ENCODE measurements at places on chromosomes 7 and 10. TPM values are rescaled to one million over a fixed set of nuclear protein-coding genes. Genes with fewer than 3 reads are reported as not detected.

DDX56 gene
- polyA plus RNA-seq: 30.3 TPM

DYDC2 gene
- polyA plus RNA-seq: not detected

BTBD16 gene
- polyA plus RNA-seq: 0.34 TPM

FOXP2 gene
- 2.0 TPM for polyA plus RNA-seq

TEX47 gene
- polyA plus RNA-seq: not detected

RGR gene
- 0.24 TPM for polyA plus RNA-seq

PLPP4 gene
- not detected for polyA plus RNA-seq

SORCS1 gene
- polyA plus RNA-seq: 0.87 TPM

COL28A1 gene
- 0.79 TPM for polyA plus RNA-seq

STAG3 gene
- not detected for polyA plus RNA-seq

SLC39A12 gene
- not detected for polyA plus RNA-seq

GNGT1 gene
- not detected for polyA plus RNA-seq

NEBL gene
- 1.2 TPM for polyA plus RNA-seq

PNLIPRP2 gene
- 2,287 TPM for polyA plus RNA-seq

LRRC17 gene
- 1.2 TPM for polyA plus RNA-seq

LOXL4 gene
- polyA plus RNA-seq: 2.0 TPM

KCNMA1 gene
- 2.5 TPM for polyA plus RNA-seq

PRSS2 gene
- 49,551 TPM for polyA plus RNA-seq

AP4M1 gene
- 12.2 TPM for polyA plus RNA-seq

EN2 gene
- polyA plus RNA-seq: not detected

PNLIPRP3 gene
- polyA plus RNA-seq: not detected

PRSS37 gene
- not detected for polyA plus RNA-seq

GPR26 gene
- polyA plus RNA-seq: not detected

ZNF804B gene
- not detected for polyA plus RNA-seq

FBXL13 gene
- polyA plus RNA-seq: 0.56 TPM

CPVL gene
- 13.4 TPM for polyA plus RNA-seq

SPDYE16 gene
- polyA plus RNA-seq: 0.10 TPM

CLRN3 gene
- 0.07 TPM for polyA plus RNA-seq

IFIT1 gene
- 4.4 TPM for polyA plus RNA-seq

PON1 gene
- polyA plus RNA-seq: not detected
